Fibroblast of the conjunctiva (primary cell): ENCODE measurements at places on chromosomes 13 and 19.
A peak's percentile ranks its signal among the peaks of the same experiment; 100 is the strongest.

DNA sequence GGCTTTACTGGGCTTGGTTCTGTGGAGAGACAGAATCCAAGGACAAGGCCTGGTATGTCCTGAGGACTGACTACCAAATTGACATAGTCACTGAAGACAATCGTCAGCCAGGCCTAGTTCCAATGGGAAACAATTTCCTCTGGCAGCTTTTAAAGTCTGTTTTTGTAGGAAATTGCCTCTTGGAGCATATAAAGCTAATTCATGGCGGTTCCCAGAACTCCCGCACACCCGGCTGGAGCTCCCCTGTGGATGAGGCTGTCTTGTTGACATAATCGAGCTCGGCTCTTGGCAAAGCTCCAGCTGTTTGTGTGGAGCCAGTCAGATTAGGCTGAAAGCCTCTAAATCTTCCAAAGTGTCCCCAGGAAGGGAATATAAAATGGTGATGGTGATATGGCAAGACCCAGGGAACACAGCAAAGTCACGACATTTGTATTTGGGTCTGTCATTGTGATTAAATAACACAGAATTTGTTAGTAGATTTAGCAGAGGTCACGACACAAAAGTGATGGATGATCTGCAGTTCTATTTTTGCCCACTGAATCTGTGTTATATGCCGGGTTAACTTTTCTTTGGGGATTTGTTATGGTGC is 395.0 kb downstream of the PCDH9 start:
- no peak for DNase-seq

- no peak for DNase-seq
These were observed 62.3 kb downstream of the DOCK9 start for GRCh38 chr13:98915563-98915962.

DNA sequence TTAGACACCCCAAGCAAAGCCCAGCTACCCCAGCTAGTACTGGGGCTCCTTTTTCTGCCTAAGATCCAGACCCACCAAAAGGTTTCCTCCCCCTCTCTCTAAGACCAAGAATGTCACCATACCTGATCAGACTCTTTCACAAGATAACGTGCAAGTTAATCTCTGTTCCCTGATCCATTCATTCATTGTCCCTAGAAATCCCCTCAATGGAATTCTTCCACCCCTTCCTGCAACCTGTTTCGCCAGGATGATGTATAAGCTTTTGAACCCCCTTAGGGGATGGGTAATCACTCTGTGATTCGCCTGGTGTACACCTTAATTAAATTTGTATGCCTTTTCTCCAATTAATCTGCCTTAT is 17.3 kb upstream of the CLN5 start:
- no peak for DNase-seq

- DNase-seq: no peak
These were observed 39.6 kb upstream of the RANBP3 start for GRCh38 chr19:6017576-6017975.

- no peak for DNase-seq
These were observed 9.0 kb downstream of the FPR3 start for GRCh38 chr19:51803967-51804366.

- no peak for DNase-seq
These were observed 420.2 kb downstream of the KCTD12 start for GRCh38 chr13:76466043-76466442.

DNA sequence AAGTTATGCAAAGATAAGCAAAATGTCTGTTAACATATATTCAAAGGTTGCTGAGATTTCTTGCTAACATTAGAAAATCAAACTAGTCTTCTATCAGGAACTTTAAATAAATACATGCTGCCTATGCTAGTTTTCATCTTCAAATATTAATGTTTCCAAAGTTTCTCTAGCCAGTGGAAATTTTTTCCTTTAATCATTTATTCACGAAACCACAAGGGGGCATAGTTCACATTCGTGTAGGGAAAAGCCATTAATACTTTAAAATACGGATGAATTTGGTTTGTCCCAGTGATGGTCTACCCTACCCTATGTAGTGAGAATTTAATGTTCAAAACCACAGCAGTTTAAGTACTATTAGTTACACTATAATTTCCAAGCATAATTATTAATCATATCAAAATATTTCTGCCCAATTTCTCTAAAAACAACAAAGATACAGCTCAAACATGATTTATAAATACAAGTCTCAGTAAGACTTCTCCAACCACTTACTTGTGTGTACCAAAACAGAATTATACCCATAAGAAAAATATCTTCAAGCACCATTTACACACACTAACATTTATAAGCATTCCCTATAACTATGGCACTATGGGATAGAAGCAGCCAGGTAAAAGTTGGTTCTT is 16.2 kb downstream of the NUFIP1 start:
- no peak for DNase-seq

DNA sequence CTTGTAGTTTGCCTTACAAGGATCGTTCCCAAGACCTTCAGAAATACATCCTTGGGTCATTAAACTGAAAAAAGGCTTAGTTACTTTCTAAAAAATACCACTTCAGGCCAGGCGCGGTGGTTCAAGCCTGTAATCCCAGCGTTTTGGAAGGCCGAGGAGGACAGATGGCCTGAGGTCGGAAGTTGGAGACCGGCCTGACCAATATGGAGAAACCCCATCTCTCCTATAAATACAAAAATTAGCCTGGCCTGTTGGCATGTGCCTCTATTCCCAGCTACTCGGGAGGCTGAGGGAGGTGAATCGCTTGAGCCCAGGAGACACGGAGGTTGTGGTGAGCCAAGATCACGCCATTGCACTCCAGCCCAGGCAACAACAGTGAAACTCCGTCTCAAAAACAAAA is 2.2 kb upstream of the ZNF28 start:
- no peak for DNase-seq

DNA sequence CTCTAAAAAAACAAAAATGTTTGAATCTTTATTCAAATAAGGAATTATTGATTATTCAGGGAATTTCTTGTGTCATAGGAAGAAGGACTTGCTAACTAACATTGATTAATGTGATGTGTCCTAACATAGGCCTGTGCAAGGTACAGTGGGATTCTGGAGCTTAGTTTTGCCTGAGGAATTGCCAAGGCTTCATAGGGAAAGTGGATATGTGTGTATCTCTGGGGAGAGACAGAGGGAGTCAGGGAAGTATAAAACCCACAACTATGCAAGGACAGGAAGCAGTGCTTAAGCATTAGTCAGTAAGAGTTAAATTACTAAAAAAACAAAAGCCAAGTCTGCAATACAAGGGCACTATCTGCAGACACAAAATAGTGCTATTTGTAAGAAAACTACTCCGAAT is 59.6 kb downstream of the WDFY2 start:
- peak; percentile 91 for DNase-seq

- no peak for DNase-seq
These were observed 2.3 kb downstream of the ERF start for GRCh38 chr19:42252365-42253244.

GRCh38 chr13:98697791-98698190 is 54.7 kb downstream of the SLC15A1 start:
- DNase-seq: no peak

DNA sequence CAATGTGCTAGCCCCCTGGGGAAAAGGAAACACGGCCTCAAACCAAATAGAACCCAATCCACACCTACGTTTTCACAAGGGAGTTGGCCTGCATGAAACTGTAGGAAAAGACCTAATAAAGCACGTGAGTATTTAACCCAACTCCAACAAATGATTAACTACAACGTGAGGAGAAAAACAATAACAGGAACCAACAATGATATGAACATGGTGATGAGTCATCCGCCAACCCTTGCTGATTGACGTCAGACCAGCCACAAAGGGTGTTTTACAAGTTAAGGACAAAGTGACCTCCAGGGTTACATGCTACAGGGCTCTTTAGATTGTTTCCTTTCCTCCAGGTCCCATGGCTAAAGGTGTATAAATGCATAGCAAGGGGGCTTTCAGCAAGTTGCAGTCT is 460.5 kb downstream of the COG6 start:
- DNase-seq: peak; percentile 49

DNA sequence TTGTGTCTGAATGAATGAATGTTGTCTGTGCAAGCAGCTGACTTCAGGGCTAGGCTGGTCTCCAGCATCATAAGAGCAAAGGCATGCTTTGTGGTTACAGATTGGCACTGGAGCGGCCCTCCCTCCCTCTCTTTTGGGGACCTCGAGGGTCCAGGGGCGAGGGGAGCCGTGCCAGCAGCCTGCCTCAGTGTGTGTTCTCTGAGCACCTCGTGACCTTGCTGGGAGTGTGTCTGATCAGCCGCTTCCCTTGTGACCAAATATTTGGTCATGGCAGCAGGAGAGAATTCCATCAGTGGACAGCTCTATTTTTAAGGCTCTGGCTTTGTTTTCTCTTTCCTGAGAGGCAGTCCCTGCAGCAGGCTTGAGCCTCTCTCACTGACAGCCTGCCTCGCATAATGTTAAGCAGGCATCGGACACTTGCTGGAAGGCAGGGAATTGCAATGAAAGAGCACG is 329.7 kb downstream of the UQCRFS1 start:
- DNase-seq: no peak

DNA sequence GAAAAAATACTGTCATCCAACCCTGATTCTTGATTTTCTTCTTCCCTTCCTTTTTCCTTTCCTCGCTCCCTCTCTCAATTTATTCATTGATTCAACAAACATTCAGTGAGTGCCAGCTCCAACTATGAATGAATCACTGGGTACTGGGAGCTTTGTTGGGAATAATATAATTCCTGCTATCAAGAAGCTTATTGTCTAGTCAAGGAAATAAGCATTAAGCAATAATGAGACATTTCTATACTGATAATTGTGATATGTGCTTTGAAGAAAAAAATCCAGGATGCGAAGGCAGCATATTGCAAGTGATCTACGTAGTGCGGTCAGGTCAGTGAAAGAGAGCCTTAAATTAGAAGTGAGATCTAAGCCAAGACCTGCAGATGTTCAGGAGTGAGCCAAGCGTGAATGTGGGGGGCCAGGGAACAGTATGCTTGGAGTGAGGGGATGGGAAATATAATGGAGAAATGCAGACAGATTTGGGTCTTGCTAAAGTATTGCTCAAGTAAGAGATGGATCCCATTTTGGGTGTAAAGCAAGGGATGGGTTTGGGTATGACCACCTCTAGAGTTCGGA is 253.5 kb downstream of the LHFPL6 start:
- no peak for DNase-seq

GRCh38 chr13:33537676-33538075 is 252.1 kb upstream of the STARD13 start:
- DNase-seq: no peak

GRCh38 chr13:70623239-70623638 is 515.0 kb upstream of the KLHL1 start:
- no peak for DNase-seq

- no peak for DNase-seq
These were observed 23.6 kb upstream of the CCDC124 start for GRCh38 chr19:17909003-17909732.

DNA sequence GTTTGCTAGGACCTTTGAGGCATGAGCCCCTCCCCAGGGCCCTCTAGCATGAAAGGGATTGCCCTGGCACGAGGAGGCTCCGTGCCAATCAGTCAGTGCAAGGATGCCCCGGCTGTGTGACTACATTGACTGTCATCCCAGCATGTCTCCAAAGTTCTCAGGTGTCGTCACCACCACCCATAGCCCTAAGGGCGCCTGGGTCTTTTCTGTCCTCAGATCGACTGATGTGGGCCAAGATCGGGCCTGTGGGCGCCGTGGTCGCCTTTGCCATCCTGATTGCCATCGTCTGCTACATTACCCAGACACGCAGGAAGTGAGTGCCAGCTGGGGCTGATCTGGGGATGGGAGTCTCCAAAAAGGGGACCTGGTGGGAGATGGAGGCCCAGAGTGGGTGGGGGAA is 18.4 kb downstream of the MAG start:
- no peak for DNase-seq

- DNase-seq: peak; percentile 12
These were observed 1.0 kb upstream of the CEACAM1 start for GRCh38 chr19:42529248-42529764.

GRCh38 chr19:46426506-46427162 is 2.1 kb downstream of the PNMA8C start:
- no peak for DNase-seq

- no peak for DNase-seq
These were observed 36.8 kb upstream of the ATP1A3 start for GRCh38 chr19:42030645-42031440.

GRCh38 chr19:40542202-40542859 is 34.3 kb upstream of the SHKBP1 start:
- DNase-seq: peak; percentile 60

- no peak for DNase-seq
These were observed 46.8 kb downstream of the FAM124A start for GRCh38 chr13:51269039-51269438.

GRCh38 chr13:64347664-64348063 is 2882.5 kb downstream of the PCDH9 start:
- DNase-seq: no peak

GRCh38 chr19:46193678-46194077 is 35.9 kb upstream of the IGFL1 start:
- DNase-seq: no peak

DNA sequence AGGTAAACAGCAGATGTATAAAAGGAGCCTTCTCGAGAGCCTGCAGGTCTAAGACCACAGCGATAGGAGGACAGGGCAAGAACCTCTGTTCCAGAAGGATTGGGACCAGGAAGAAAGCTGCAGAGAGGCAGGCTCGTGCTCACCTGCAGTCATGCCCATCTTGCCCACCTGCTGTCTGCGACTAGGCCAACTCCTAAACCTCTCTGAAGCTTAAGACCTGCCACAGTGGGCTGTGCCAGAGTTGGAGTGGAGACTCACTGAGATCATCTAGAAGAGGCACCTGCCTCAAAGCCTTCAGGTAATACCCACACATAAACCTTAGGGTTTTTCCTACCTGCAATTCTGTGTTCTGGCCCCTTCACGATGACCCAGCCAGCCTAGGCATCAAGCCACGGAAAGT is 68.7 kb downstream of the IRS2 start:
- DNase-seq: no peak

- no peak for DNase-seq
These were observed 41.6 kb upstream of the ZNF14 start for GRCh38 chr19:19774354-19775033.

GRCh38 chr13:44504116-44504515 is 72.0 kb downstream of the TSC22D1 start:
- DNase-seq: no peak

- peak; percentile 80 for DNase-seq
These were observed 736 bp upstream of the ZMYM5 start for GRCh38 chr13:19864024-19864745.

GRCh38 chr13:20411638-20412342 is 113.9 kb downstream of the CRYL1 start:
- no peak for DNase-seq

- DNase-seq: no peak
These were observed 58.4 kb downstream of the ADGRE1 start for GRCh38 chr19:6945733-6946132.
